Astrocyte (in vitro differentiated cells and primary cell): ENCODE measurements at places on chromosomes 1 and 21. TPM values are rescaled to one million over a fixed set of nuclear protein-coding genes. Genes with fewer than 3 reads are reported as not detected.
A peak's percentile ranks its signal among the peaks of the same experiment; 100 is the strongest.

DNA sequence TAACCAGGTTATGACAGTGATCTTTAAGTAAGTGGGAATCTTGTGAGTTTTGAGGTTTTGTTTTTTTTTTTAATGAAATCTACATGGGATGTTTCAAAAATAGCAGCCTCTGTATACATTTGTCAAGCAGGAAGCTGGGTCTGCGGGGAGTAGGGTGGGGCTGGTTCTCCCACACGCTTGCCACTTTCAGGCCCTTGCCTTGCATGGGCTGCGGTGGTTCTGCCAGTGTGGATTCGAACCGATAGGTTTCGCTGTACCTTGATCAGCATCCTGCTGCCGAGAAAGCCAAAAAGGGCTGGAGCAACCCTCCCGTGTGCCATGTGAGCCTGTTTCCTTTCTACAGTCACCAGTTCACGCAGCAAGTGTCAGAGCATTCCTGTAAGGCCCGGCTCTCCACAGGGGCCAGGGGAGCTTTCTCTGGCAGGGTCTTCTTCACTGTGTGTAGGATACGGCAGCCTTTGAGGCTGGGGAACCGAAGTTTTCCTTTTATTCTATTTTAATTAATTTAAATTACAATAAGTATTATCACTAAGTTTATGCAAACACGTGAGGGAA, 79.2 kb upstream of the SAMD11 start:
- no peak for DNase-seq

Gene PDZK1IP1
- 0.34 TPM in 1 of 2 replicates, not detected in the other for total RNA-seq

DNA sequence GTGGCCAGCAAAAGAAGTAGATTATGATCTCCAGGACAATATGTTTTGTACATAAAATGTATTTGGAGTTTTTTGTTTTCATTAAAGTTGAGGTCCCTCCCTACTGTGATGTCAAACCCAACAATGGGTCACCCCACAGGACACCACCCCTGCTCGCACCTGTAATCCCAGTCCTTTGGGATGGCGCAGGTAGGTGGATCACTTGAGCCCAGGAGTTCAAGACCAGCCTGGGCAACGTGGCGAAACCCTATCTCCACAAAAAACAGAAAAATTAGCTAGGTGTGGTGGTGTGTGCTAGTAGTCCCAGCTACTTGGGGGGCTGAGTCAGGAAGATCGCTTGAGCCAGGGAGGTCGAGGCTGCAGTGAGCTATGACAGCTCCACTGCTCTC, 9.0 kb downstream of the ZBTB17 start:
- DNase-seq = no peak

DNA sequence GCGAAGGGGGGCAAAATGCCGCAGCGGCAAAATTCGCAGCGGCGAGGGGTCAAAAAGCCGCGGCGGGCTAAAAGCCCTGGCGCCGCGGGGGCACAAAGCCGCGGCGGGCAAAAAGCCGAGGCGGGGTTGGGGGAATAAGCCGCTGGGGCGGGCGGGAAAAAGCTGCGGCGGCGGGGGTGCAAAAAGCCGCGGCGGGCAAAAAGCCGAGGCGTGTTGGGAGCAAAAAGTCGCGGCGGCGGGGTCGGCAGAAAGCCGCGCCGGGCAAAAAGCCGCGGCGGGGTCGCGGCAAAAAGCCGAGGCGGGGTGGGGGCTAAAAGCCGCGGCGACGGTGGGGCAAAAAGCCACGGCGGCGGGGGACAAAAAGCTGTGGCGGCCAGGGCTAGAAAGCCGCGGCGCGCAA, 3902.5 kb downstream of the SRGAP2C start:
- DNase-seq = no peak

DNA sequence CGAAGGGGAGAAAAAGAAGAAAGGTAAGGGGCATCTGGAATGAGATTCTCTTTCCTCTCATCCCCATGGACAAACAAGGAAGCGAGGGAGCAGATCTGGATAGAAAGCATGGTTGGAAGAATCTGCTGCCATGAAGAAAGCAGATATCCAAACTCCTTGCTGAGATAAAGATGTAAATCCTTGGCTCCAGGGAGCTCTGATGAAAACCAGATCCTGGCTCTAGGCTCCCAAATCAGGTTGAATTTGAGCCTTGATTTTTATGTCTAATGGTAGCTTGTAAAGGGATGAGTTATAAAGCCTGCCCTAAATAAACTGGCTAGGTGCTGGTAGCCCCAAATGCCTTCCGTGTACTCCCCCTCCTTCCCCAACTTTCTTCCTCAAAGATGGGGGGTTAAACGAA, 64.1 kb upstream of the LAX1 start:
- DNase-seq = no peak

DNA sequence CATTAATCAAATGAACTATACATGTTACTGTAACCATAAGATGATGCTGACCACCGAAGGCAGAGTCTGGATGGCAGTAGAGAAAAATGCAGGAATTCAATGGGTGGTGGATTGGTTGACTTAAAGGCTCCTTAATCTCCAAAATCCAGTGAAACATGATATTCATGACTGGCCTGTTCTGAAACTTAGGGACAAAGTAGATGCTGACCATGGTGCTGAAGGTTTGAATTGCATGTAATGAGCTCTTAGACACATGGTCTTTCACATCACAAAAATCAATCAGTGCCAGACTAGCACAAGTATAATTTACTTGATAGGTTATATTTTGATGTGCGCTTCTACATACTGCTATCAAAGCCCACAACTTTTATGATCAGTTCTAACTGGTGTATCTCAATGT, 30.9 kb upstream of the NTMT2 start:
- DNase-seq = peak; percentile 26

DNA sequence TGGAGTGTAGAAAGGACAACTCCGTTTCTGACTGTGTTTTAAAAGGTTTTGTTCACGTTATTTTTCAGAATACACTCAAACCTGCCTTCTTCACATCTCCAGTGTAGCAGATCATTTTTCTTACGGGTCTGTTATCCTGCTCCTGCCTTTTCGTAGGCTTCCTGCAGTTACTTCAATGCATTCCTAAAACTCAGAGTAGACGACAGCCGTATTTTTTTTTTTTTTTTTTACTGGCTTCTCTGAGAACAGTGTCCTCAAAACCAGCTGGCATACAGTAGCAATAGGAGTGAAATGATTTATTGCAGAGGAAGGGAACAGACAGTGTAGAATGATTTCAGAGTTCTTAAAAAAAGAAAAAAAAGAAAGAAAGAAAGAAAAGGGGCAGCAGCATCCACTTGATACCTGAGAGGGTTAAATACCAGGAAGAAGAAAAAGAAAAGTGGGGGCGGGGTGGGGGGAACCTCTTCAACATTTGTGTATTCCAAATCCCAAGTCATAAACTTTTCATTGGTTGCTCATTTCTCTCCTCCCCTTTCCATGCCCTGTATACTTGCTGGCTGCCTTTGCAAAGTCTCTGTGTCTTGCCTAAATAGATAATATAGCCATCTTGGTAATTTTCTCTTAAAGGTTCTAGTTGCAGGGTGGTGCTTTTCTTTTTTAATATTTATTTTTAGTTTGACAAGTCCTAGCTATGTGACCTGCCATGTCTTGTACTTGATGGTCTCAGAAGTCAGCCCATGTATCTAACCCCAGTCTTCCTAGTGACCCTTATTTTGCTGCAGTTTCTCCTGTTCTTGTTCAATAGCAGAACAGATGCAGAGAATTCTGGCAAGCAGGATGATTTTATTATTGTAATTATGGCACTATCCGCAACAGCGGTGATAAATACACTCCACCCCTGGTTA, 2.8 kb downstream of the TGFB2 start:
- peak; percentile 81 for DNase-seq

GRCh38 chr21:45513741-45514310, 28.4 kb downstream of the SLC19A1 start:
- DNase-seq = no peak

GRCh38 chr1:71298633-71299032, 217.8 kb upstream of the ZRANB2 start:
- DNase-seq = no peak

Gene INKA2
- 7.3 and 12.6 TPM in 2 replicates for total RNA-seq
